ENCODE measurements at places on chromosomes 11 and 22.

- no peak for DNase-seq
Observed at GRCh38 chr22:33447733-33448132, 389.6 kb upstream of the SYN3 start.

DNA sequence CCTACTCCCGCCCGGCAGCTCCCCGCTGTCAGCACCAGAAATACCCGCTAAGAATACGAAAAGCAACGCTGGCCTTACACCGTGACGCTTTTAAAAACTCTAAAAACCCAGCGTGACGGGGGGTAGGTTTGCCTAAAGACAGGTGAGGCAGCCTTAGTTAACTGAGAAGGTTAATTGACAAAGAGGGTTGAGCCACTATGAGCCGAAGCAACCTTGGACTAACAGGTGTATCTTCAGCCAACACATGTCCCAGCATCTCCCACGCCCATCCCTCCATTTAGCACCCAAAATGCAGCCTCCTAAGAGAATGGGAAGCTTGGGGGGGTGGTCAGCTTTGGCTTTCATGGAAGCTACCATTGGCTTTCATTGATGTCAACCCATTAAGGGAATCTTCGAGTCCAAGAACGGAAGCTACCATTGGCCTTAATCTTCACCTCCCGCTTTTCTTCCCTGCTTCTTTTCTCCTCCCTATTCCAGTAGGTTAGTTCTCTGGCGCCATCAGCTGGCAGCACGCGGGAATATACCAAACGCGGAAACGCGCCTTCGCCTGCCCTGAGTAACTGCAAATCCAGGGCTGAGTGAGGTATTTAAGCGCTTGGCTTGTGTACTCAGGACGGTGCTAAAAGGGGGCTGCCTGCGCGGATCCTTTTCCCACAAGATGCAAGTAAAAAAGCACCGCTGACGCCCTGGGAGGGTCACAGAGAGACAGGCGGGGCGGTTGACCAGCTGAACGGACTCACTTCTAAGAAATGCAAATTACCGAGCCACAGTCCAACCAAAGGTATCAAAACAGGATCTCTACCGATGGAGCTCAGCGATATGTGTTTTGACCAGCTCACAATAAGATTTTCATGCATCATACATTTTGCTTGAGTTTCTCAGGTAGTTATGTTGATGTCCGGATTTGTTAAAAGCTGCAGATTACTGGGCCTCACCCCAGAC, 38.5 kb upstream of the GLYATL1 start:
- peak; percentile 94 for DNase-seq

DNA sequence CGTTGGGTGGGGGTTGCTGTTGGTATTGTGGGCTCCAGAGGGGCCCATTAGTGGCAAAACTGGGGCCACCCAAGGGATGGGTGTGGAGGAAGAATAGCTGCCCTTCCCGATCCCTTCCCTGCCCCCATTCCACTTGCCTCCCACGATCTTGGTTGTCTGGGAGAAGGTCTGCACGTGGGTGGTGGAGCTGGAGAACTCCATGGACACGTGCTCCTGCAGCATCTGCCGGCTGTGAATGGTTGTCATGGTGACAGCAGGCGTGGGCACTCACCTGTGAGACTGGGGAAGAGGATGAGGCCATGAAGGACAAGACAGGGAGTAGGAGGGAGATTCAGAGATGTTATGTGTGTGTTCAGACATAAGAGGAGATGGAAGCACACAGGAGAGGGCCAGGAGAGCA, 2.0 kb downstream of the IGSF22 start:
- no peak for DNase-seq

DNA sequence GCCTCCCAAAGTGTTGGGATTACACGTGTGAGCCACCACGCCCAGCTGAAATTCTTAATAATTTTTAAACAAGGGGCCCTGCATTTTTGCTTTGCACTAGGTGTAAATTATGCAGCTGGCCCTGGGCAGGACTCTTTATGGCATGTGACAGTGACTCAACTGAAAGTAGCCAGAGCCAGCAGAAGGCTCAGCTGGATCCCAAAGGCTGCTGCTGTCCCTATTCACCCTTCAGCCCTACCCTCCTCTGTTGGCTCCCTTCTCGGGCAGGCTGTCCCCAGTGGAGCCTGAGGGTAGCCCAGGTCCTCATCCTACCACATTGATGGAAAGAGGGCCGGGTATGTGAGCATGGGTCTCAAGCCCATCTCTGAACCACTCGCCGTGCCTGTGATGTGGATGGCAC, 45.6 kb downstream of the CD82 start:
- DNase-seq = no peak

DNA sequence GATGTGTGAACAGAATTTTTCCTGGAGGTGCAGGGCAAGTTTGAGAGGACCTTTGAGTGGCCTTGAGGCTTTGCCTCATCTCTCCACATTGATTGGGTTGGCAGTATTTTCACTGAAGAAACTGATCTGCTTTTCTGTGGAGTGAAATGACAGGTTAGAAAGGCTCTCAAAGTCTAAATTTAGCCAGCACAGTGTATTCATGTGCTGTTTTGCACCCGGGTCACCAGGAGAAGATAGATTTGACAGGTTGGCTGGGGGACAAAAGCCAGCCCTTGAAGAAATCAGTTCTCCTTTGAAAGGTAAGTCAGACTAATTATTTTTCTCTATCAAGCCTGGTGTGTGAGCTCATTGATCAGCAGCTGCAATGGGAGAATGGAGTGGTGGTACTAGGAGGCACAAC, 152.9 kb downstream of the DBX1 start:
- no peak for DNase-seq

GRCh38 chr11:1305063-1305495, 4.4 kb downstream of the TOLLIP start:
- DNase-seq = peak; percentile 44

DNA sequence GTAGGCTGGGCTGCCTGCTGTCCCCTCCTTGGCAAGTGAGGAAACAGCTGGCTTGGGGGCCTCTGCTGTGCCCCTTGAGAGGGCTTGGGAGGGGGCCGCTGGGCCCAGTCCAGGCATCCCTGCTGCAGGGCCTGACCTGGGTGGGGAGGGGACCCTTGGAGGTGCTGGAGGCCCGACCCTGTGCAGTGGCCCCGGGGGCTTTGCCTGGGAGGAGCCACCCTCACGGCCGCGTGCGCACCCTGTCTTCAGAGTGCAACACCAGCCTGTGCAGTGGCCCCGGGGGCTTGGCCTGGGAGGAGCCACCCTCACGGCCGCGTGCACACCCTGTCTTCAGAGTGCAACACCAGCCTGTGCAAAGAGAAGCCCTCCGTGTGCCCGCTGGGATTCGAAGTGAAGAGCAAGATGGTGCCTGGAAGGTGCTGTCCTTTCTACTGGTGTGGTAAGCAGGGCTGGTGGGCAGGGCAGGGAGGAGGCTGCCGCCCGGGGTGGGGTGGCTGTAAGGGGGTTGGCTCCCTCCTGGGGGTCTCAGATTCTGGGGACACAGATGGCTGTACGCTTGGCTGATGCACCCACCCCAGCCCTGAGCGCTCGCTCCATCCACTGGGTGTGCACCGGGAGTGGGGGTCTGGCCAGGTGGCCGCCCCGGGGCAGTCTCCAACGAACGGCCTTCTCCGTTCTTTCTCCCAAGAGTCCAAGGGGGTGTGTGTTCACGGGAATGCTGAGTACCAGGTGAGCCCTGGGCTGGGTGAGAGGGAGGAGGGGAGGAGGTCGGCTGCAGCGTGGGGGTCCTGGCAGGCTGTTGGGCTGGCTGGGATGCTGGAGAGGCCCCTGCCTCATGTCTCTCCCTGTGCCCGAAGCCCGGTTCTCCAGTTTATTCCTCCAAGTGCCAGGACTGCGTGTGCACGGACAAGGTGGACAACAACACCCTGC, 32.9 kb downstream of the MUC2 start:
- no peak for DNase-seq

- DNase-seq = no peak
Observed at GRCh38 chr11:3947061-3947460, 91.6 kb downstream of the STIM1 start.

- DNase-seq = no peak
Observed at GRCh38 chr11:65295001-65295400, 19.7 kb upstream of the CDC42EP2 start.

DNA sequence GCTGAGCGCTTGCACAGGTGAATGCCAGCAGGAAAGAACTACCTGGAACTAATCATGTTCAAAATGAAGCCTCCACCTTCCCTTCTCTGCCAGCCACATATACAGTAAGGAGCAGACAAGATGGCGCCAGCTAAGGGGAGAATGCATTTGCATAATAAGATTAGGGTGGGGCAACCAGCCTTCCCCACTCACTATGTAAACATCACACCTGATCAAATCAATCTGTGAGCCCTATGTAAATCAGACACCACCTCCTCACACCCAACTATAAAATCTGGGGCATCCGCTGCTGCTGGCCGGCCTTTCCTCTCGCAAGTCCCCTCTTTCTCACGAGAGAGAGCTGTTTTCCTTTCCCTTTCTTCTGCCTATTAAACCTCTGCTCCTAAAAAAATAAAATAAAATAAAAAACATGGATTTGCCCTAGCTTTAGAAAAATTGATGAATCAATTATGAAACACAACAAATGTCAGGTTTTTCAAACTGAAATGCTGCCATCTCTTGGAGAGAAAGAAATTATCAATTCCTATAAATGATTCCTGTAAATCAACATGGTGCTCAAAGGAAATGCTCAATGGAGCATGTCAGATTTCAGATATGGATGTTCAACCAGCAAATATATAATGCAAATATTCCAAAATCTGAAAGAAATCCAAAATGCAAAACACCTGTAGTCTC, 108.9 kb downstream of the SGSM3 start:
- no peak for DNase-seq

- DNase-seq = no peak
Observed at GRCh38 chr22:33707581-33707980, 212.7 kb downstream of the LARGE1 start.

- no peak for DNase-seq
Observed at GRCh38 chr22:20978419-20978818, 3.7 kb upstream of the LZTR1 start.

DNA sequence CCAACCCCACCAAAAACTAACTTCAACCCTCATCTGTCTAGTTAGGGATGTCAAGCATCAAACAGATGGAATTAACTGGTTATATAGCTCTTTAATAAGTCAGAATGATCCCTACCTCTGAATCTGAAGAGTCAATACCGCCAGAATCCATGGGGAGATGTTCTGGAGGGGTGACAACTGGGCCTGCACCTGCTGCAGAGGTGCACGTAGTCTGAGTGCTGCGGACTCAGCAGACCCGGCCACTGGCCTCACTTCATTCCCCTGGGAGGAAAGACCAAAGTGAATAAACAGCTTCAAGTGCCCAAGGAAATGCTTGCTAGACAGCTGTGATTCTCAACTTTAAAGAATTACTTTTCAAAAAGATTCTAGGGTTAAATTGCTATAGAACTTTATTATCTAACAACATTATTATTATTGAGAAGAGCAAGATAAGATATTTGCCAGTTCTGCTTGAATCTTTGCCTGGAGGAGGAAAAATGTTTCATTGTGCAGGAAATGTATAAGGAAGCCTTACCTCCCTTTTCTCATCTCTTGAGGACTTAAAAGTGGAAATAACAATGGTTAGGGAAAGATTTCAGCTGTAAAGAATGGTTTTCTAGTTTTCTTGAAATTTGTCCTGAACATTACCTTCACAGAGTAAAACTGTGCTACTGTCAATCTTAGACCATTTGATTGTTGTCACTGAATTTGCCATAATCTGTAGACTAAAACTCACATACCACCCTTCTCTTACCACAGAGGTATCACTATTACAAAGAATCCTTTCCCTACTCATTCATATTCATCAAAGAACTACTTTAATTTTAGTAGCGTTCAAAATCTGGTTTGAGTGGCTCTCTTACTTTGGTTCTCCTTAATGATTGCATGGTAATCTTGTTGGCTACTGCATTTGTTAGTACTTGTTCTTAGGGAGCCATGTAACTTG, 4.2 kb downstream of the XBP1 start:
- DNase-seq = no peak

DNA sequence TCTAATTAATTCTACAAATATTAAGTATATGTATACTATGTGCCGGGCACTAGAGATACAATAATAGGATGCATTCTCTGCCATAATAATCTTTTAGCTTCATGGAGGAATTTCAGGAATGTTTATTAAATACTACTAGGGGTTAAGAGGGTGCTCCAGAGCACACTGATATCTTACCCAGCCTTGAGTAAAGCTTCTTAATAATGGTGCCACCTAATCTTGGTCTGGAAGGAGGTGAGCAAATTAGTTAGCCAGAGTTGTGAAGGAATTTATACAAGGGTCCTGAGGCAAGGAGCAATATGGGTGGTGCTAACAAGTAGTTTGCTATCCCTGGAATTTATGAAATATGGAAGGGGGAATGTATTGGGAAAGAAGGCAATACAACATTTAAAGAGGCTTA, 21.7 kb downstream of the ELP4 start:
- no peak for DNase-seq
